ENCODE measurements at places on chromosomes 6 and 20.

DNA sequence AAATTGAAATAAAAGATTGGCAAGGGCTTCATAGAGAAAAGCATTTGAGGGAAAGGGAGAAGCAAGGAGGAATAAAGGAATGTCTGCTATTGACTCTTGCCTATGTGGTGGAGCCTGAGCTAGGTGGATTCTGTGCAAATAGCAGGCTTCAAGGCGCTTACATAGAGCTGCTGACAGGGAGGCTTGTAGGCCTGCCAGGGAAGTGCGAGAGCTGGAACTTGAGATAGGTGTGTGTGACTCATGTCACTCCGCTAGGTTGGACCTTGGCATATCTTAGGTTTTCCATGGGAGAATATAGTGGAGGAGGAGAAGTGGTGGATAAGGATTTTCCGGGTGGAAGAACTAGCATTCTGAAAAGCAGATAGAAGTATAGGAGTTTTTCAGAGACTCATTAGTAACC is 14.0 kb downstream of the SNRNP48 start:
- DNase-seq, result peak; percentile 55

- no peak for DNase-seq
Measured at GRCh38 chr6:74356391-74356790, 660.4 kb downstream of the CD109 start.

- DNase-seq, result peak; percentile 75
Measured at GRCh38 chr6:29553268-29554057, 6.1 kb downstream of the UBD start.

GRCh38 chr6:30485236-30485635 is 4.1 kb upstream of the HLA-E start:
- DNase-seq, result no peak

GRCh38 chr6:91653895-91654294 is 1067.0 kb upstream of the MAP3K7 start:
- no peak for DNase-seq

GRCh38 chr6:162899148-162899547 is 171.4 kb downstream of the PACRG start:
- no peak for DNase-seq

DNA sequence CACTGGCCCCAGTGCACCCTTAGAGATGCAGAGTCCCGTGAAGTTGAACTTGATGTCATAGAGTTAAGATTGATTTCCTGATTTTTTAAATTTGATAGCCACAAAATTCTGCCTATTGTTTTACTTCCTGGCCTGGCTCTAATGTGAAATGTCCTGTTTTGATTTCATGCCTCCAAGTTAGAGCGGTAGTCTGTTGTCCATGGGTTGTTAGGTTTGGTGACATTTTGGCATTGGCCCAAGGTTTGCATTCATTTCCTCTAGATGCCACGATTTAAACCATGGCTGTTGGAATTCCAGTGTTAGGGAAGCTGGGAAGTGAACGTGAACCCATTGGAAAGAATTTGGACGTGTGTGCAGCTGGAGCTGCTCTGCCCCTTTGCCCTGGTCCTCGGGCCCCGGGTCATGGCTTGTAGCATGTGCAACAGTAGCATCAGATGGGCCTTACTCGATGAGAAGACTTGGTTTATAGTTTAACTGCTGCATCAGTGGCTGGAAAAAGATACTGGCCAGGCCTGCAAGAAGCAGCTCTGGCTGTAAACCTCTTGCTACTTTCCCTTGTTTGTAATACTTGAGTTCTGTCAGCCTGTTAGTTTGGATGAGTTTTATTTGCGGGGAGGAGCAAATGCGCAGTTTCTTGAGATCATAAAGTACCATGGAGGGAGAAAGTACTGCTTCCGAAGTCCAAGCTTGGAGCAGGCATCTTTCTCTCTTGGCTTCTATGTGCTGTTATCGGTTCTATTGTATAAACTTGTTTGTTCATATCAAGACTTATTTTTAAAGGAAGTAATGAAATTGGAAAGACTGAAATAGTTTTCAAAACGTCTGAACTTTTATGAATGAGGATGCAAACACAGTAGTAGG is 121.4 kb upstream of the CLDN20 start:
- no peak for DNase-seq

DNA sequence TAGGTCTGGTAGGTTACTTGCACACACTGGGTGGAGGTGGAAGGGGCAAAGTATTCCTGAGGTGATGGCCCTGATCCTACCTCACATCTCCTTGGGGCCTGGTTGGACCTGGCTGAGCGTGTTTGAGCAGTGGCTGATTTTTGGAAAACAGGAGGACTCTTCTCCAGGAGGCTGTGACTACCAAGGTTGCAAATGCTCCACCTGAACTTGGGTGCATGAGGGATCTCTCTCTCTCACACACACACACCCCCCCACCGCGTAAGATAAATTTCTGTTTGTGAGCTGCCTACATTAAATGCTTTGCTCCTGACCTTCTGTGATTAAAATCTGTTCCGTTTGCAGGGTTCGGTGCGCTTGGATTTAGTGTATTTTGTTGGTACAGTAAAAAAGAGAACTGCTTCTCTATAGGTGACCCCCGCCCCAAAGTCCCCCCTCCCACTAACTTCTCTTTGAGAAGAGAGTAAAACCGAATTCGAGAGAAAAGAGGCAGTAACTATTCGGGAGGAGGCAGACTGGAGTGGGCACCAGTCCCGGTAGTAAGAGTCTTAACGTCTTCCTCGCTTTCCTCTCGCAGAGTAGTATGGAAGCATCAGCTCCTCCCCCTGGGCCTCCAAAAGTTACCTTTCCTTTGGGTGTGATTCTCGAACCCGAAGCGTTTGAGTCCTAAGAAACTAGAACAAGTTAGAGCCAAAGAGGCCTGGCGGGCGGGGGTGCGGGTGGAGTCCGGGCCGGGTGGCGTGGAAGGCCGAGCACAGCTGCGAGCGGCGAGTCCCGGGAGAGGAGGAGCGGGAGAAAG is 585 bp upstream of the DSE start:
- DNase-seq, result no peak

GRCh38 chr6:132819405-132820161 is 5.2 kb downstream of the RPS12 start:
- DNase-seq, result no peak

DNA sequence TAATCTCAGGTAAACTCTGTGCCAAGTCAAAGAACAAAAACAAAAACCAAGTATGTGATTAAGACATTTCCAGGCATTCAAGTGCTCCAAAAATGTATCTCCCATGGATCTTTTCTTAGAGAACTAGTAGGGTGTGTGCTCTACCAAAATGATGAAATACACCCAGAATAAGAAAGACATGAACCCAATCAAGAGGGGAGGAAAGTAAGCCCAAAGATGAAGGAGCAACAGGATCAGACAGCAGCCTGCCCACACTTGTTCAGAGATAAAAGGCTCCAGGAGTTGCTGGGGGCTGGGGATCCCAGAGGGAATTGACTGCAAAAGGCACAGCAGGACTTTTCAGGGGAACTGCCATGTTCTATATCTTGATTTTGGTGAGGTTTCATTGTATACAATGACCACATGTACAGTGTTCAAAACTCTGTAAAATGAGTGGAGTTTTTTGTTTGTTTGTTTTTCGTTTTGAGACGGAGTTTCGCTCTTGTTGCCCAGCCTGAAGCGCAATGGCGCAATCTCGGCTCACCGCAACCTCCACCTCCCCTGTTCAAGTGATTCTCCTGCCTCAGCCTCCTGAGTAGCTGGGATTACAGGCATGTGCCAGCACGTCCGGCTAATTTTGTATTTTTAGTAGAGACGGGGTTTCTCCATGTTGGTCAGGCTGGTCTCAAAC is 24.4 kb downstream of the GCM1 start:
- DNase-seq, result no peak

GRCh38 chr20:32780749-32781655 is 18.8 kb downstream of the DNMT3B start:
- DNase-seq, result no peak

- DNase-seq, result no peak
Measured at GRCh38 chr6:23562554-23562953, 563.5 kb upstream of the NRSN1 start.

DNA sequence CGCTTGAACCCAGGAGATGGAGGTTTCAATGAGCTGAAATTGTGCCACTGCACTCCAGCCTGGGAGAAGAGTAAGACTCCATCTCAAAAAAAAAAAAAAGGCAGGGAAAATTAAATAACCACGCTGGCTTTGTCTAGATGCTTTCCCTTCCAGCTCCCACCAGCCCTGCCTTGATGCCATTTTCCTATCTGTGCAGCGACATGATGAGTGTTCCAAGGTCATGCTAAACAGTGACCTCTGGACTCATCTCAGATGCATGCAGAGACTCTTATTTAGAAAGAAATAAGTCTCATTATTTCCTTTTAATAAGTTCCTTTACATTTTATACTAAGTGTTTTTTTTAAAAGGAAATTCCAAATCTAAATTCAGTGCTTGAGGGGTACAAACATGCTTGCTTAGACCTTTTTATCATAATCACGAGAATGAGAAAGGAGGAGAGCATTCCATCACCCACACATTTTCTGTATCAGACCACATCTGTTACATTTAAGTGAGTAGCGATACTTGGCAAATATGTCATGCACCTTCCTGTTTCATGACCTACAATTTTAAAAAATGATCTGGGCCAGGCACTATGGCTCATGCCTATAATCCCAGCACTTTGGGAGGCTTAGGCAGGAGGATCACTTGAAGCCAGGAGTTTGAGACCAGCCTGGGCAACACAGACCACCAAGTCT is 101.1 kb upstream of the RREB1 start:
- DNase-seq, result no peak

- DNase-seq, result no peak
Measured at GRCh38 chr6:161434350-161434749, 160.5 kb upstream of the AGPAT4 start.

GRCh38 chr20:38164624-38165088 is 414 bp downstream of the TGM2 start:
- DNase-seq, result no peak

DNA sequence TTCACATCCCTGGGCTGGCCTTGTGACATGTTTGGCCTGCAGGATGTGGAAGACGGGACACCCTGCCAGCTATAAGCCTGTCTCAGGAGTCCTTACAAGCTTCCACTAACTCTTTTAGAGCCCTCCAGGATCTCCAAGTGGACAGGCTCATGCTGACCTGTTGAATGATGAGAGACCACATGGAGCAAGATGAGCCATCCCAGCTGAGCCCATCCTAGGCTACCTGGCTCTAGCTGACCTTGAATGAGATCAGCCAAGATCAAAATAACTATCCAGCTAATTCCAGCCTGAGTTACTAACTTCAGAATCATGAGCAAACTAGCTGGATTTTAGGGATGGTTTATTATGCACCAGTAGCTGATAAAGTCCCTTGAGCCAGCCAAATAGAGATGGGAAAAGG is 169.5 kb downstream of the TFAP2C start:
- no peak for DNase-seq

- no peak for DNase-seq
Measured at GRCh38 chr6:31727717-31728671, 1.1 kb downstream of the DDAH2 start.

DNA sequence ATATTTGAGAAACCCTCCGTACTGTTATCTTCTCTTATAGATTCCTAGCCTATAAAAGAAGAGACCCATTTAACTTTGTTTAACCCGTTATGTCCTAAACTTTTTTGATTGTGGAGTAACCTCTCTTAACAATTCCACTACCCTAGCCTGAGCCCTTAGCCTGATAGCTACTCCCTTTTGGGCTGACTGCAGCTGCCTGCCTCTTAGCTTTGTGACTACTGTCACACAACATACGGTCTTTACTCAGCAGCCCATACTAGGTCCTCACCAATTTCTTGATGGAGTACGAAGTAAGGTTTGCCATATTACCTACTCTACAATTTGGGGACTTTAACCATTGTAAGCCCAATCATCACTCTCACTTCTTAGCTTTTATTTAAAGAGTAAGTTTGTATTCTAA is 72.7 kb downstream of the QRSL1 start:
- no peak for DNase-seq

- DNase-seq, result no peak
Measured at GRCh38 chr20:23697947-23698346, 9.1 kb upstream of the CST4 start.

- DNase-seq, result peak; percentile 57
Measured at GRCh38 chr6:111551521-111552231, 54.0 kb downstream of the TRAF3IP2 start.

GRCh38 chr6:52403627-52404026 is 16.5 kb upstream of the EFHC1 start:
- peak; percentile 74 for DNase-seq

GRCh38 chr20:17710379-17711266 is 10.9 kb downstream of the BANF2 start:
- peak; percentile 31 for DNase-seq

DNA sequence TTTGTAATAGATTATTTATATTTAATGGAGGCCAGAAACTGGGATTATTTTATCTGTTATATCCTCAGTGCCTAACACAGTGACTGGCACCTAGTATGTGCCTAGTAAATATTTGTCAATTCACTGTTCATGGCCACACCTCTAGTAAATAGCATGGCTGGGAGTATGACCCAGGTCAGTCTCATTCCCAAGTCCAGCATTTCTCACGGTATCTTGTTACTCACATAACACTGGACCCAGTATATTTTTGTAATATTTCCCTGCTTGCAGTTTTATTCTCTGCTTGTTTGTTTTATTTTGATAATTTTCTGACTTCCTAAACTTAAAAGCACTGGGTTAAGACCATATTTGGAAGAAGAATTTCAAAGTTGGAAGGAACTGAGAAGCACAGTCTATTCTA is 47.7 kb downstream of the CTNNBL1 start:
- DNase-seq, result no peak

- DNase-seq, result no peak
Measured at GRCh38 chr6:63516186-63516944, 55.9 kb upstream of the LOC128125822 start.

GRCh38 chr6:1705630-1706029 is 95.9 kb downstream of the FOXC1 start:
- no peak for DNase-seq

- DNase-seq, result no peak
Measured at GRCh38 chr20:11936157-11936556, 18.5 kb downstream of the BTBD3 start.

GRCh38 chr20:55755411-55755810 is 249.9 kb downstream of the CBLN4 start:
- no peak for DNase-seq

DNA sequence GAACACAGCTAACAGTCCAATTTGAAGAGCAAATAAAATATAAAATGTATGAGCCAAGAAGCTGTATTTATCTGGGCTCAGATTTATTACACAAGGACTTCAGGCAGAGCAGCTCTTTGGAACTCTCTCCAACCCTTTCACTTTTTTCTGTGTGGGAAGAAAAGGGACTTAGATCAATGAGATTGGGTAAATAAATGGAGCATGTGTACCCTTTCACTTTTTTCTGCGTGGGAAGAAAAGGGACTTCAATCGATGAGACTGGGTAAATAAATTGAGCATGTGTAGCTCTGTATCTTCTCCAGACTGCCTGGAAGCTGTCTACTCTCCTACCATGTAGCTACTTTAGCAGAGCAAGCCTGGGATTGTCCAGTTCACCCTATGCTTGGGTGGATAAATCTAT is 10.7 kb downstream of the SLC17A3 start:
- no peak for DNase-seq

DNA sequence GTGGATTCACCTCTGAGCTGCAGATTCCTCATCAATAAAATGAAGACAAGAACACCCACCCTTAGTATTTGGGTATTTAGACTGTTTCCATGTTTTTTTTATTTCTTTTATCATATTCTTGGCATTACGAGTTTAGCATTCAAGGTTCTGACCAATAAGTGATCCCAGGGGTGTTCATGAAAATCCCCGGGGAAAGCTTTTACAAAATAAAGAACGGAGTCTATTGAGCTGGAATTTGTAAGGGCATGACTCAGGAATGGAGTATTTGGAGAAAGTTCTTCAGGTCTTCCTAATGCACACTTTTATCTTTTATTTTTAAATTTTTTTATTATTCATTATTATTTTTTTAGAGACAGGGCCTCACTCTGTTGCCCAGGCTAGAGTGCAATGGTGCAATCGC is 19.4 kb upstream of the TOX2 start:
- no peak for DNase-seq

- DNase-seq, result no peak
Measured at GRCh38 chr6:115058414-115059211, 715.8 kb upstream of the HS3ST5 start.
